ENCODE measurements at places on chromosomes 3 and 15.

DNA sequence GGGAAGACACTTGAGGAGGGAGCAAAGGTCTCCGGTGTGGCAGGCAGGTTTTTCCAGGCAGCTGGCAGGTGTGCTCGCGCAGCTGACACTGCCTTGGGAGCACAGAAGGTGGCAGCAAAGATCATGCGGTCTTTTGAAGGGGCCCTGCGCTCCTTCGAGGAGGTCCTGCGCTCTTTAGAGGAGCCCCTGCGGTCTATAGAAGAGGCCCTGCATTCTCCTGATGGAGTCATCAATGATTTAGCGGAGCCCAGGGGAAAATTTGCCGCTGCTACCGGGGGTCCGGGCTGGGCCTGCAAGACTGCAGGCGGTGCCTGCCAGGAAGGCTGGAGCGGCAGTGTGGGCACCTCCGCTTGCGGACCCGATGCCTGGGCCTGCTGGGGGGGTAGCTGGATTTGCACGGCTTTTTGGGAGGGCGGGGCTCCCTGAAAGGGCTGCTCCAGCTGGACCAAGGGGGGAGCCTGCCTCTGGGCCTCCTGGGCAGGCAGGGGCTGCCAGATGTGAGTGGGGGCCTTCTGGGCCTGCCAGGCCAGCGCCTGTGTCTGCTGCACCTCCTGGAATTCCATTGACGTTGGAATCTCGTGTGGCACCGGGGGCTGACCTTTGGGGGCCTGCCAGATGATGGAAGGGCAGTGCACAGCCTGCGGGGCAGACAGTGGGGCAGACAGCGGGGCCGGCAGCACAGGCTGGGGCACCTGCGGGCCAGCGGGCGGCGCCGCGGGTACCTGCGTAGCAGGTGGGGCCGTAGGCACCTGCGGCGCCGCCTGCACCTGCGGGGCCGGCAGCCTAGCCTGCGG, 2.1 kb downstream of the MAGEL2 start:
- DNase-seq = no peak

- DNase-seq = no peak
Measured at GRCh38 chr15:64105113-64105704, 9.4 kb downstream of the SNX1 start.

GRCh38 chr3:135944831-135945230, 20.7 kb upstream of the PPP2R3A start:
- no peak for DNase-seq

GRCh38 chr15:98805434-98806274, 157.3 kb downstream of the IGF1R start:
- no peak for DNase-seq

DNA sequence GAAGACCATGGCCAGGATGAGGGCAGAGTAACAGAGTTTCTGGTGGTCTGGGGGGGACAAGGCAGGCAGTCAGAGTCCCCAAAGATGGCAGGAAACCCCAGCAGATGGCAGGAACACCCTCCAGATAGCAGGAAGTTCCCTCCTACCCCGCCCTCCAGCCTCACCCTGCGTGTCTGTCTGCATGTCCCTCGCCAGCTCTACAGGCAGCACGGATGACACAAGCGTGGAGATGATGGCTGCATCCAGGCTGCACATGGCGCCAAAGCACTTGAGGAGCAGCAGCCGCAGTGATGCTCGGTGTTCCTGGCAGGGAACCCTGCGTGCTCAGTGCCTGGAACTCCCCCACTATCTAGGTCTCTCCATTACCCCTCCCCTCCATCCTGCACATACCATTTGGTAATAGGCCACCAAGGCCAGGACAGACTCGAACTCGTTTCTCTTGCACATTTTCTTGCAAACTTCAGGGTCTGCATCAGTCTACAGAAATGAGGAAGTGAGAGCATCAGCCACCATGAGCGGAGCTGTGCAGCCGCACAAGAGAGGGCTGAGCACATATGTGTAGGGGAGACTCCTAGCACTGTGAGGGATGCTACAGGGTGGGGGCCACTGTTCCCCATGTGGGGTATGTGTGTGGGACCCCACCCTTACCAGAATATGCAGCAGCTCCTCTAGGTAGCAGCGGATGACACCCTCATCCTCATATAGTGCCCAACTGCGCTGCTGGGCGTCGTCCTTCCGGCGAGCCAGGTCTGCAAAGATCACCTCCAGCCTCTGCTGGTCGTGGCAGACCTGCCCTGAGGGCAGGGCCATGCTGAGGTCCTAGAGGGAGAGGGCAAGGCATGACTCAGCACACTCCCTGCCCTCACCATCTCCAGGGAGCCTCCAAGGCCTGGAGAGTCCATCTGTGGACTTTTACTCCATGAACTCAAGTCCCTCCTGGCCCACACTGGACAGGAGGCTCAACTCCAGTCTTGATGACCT, 6.0 kb downstream of the NCKIPSD start:
- no peak for DNase-seq

GRCh38 chr15:93141371-93141794, 52.4 kb upstream of the RGMA start:
- peak; percentile 15 for DNase-seq

- DNase-seq = peak; percentile 13
Measured at GRCh38 chr15:55799291-55800212, 56.6 kb upstream of the PRTG start.

- no peak for DNase-seq
Measured at GRCh38 chr3:149625795-149626194, 32.0 kb downstream of the WWTR1 start.

DNA sequence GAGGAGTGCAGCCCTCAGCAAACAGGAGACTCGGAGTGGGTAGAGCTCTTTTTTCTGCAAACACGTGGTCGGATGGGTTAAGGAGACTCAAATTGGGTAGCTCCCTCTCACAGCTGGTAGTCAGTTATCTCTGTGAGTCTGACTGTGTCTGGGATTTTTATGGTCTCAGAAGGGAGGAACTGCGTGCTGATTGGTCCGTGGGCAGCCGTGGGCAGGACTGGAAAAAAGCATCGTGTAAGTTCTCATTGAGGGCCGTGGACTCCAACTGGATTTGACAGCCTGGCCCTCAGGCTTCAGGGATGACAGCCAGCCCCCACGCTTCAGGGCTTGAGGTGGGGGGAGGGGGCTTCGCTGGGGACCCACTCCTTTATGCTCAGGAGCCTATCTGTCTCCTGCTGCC, 463.9 kb downstream of the EPHA3 start:
- DNase-seq = no peak

- no peak for DNase-seq
Measured at GRCh38 chr15:56074481-56075265, 81.3 kb upstream of the NEDD4 start.

DNA sequence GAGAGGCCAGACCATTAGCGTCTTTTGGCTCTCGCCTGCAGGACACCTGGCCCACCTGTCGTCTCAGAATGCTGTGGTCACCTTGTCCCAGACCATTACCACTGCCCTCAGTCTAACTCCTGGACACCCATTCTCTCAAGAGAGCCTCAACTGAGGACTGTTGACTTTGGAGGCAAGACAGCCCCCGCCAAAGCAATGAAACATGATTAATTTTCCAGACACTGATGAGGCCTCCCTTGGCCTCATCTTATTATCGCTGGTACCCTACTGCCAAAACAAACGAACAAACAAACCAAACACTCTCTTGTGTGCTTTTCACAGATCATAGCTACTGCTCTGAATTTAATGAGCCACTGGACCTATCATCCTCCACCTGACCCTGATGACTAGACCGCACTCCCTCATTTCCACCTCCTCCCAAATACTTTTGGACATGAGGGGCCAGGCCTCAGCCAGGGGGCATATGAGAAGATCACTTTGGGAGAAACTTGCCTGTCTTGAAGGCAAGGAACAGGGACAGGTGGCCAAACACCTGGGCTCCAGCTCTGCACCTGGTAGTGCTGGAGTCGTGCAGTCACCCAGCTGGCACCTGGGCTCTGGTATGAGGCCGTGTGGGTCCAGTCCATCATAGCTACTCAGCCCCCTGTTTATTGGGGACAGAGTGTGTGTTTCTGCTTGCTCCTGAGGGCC, 27.6 kb downstream of the ALS2CL start:
- DNase-seq = peak; percentile 2

GRCh38 chr3:430186-430585, 233.6 kb downstream of the CHL1 start:
- DNase-seq = no peak

DNA sequence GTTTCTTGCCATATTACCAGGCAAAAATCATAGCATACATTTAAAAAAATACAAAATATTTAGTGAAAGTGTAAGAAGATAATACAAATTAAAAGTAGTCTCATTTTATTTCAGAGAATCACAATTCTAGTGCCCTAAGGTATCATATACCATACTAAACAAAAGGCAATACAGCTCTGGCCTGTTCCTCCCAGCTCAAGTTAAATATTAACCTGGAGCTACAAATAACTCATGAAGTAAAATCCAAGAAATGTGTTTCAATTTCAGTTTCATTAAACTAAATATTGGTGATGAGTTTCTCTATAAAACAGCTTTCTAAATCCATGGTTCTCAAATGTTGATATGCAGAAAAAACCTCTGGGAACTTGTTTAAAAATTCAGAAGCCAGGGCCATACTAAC, 67.7 kb downstream of the INO80 start:
- DNase-seq = peak; percentile 29

GRCh38 chr3:182241766-182242488, 530.2 kb downstream of the SOX2 start:
- no peak for DNase-seq

DNA sequence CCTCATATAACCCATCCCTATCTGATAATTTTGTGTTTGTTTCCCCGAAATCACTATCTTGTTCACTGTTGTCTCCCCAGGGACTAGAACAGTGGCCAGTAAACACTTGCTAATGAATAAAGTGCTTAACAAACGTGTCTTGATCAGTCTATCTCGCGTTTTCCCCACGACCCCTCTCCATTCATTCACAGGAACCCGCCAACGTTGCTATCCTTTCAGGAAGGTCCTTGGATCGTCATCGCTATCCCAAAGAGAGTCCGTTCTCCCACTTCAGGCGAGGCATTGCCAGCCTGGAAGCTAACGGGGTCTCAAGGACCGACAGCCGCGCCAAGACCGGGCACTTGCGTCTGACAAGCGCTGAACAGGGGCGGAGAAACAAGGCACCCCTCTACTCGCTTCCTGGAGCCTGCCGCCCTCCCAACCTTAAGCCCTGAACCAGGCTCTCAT, 344 bp downstream of the LINS1 start:
- DNase-seq = no peak

DNA sequence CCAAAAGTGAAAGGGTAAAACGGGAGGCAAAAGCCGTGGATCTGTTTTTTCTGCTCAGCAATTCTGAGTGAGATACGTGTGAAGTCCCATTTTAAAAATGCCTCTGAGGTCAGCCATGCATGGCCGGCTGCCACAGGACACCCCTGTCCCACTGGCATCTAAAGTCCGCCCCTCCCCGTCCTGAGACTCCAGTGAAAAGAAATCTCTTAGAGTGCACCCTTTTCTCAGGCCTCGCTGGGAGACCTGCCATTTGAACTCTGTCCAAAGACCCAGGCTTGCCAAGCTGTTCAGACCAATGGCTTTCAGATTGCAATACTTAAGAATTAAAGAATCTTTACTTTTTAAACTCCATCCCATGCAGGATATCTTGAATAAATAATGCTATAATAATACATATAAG, 61.0 kb upstream of the SLC24A5 start:
- DNase-seq = no peak

Data from GM19239 (cell line).